AG08396 (cell line): ENCODE measurements at places on chromosomes 3 and 15.
A peak's percentile ranks its signal among the peaks of the same experiment; 100 is the strongest.

GRCh38 chr15:40339621-40339945 lies 1.2 kb downstream of the CCDC9B start:
- no peak for DNase-seq

DNA sequence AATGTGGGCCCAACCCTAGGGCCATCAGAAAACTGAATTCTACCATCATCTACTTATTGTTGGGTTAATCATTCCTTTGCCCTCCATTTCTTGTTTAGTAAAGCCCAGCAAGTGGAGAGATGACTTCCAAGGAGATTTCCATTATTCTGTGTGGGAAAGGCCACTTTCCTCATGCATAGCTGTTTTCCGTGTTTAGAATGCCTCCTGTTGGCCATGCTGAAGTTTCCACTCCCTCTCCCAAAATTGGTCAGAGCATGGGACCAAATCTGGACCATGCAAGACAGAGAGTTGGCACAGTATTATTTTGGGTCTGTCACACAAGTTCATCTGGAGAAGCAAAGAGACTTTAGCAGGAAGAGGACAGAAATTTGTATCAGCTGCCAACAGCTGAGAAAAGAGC lies 15.3 kb upstream of the SUSD5 start:
- no peak for DNase-seq

DNA sequence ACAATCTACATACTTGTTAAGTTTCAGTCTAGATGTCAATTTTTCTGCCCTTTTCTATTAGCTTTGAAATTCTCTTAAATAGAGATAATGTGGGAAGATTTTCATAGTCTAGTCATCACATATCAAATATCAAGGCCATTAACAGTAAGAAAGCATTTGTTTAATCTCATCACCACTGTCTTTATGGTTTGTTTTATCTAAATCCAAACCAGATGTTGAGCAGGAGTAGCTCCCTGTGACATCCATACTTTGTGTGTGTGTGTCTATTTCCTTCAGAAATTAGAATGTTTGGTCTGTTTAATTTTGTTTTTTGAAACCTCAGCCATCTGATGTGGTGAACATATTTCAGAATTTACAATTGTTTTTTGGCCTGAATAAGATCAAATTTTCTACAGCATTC lies 23.1 kb upstream of the GOLGA8B start:
- DNase-seq, result no peak

DNA sequence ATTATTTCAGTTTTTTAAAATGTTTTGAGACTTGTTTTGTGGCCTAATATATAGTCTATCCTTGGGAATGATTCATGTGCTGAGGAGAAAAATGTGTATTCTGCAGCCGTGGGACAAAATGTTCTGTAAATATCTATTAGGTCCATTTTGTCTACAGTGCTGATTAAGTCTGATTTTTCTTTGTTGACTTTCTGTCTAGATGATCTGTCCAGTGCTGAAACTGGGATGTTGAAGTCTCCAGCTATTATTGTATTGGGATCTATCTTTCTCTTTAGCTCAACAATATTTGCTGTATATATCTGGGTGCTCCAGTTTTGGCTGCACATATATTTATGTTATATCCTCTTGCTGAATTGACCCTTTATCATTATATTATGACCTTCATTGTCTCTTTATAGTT lies 85.2 kb downstream of the UBE2E2 start:
- no peak for DNase-seq

GRCh38 chr3:114115143-114115542 lies 58.6 kb downstream of the QTRT2 start:
- no peak for DNase-seq

DNA sequence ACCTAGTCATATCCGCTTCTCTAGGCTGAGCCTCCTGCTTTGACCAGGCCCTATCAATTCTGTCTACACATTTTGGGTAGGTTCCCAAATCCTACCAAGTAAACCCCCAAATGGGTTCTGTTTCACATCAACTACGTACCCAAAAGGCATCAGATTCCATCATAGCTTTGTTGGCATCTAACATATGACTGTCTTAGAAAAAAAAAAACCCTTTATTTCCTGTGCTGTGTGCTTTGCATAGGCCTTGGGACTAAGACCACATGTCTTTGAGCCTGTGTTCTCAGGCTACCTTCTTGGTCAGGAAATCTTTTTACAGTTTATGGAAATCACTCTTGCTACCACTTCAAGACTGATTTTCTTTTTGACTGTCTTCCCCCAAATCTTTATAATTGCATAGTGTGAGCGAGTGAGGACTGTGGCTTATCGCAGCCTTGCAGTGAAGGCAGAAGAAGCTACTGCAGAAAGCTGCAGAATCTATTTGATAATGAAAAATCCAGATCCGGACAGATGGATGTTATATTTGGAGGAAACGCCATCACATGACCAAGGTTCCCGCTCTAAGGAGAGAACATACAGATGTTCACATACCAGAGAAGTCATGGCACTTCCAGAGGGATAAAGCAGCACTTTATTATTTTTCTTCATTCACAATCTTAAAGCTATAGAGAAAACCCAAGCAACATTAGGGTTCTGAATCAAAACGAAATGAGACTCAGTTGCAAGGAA lies 111.2 kb downstream of the EOMES start:
- no peak for DNase-seq

DNA sequence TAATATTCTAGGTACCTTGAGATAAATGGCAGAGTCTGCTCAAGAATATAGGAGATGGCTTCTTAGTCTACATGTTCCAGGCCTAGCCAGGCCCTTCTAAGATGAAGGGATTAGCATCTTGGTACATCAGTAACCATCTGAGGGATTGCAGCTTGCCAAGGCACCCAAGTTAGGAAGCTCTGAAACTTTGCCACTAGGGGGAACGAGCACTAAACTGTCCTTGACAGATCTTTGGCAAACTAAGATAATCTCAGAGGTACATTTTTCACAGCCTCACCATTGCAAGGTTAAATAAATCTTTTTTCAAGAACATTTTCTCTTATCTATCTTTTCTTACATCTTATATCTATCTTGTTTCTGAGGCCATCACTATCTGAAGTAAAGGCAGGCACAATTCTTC lies 351.2 kb downstream of the RAP2B start:
- peak; percentile 3 for DNase-seq

GRCh38 chr3:171632766-171633165 lies 172.6 kb upstream of the TNIK start:
- no peak for DNase-seq

DNA sequence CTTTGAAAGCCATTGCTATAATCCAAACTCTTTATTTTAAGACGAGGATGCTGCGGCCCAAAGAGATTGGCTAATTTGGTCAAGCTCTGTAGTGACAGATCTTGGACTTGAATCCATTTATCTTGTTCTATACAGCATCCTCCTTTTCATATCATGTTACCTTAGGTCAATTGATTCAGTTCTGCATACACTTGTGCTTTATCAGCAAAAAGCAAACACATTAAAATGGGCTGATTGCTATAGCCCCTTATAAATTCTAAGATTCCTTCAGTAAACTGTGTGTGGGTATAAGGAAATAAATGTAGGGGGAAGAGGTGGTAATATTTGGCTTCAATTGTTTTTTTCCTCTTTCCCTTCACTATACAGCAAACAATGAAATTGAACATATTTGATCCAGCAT lies 40.1 kb upstream of the NECTIN3 start:
- DNase-seq, result no peak

GRCh38 chr3:58668247-58668646 lies 1.7 kb upstream of the FAM3D start:
- DNase-seq, result no peak

- peak; percentile 57 for DNase-seq
These were observed 65.3 kb downstream of the ASB7 start for GRCh38 chr15:100667405-100668347.

DNA sequence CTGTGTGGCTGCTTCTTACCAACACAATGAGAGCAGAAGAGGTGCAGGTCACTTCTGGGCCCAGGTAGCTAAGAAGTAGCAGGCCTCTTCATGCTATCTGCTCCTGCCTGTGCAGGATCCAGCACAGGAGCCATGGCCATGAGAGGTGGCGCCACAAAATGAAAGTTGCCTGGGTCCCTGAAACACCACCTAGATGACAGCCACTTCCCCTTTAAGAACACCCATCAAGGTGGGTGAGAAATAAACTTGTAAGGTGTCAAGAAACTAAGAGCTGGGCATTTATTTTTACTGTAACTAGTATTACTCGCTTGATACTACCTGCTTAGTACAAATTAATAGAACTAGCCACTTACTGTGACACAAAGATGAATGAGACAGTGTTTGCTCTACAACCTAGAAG lies 484.6 kb upstream of the TBL1XR1 start:
- no peak for DNase-seq

- no peak for DNase-seq
These were observed 14.3 kb downstream of the MINDY2 start for GRCh38 chr15:58785355-58785754.

DNA sequence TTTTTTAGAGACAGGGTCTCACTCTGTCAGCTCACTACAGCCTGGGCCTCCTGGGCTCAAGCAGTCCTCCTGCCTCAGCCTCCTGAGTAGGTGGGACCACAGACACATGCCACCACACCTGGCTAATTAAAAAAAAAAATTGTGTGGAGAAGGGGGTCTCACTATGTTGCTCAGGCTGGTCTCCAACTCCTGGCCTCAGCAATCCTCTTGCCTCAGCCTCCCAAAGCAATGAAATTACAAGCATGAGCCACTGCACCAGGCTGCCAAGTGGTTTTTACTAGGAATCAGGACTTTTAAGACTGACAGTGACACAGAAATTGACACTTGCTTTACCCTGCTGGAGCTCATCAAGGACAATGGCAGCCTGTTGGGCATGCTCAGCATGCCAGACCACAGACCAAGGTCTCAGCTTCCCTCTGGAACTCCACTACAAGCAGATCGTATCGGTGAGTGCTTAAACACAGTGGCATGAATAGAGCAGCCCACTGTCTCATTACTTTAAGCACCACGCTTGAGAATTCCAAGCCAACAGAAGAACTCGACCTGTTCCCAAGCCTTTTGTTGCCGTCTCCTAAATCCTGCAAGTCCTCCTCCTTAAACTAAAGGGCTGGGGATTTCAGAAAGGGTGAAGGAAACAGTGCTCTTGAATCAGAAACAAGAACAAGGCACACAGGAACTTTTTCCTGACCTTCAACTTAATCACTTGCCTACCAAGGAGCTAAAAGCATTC lies 41.4 kb downstream of the EOMES start:
- no peak for DNase-seq

DNA sequence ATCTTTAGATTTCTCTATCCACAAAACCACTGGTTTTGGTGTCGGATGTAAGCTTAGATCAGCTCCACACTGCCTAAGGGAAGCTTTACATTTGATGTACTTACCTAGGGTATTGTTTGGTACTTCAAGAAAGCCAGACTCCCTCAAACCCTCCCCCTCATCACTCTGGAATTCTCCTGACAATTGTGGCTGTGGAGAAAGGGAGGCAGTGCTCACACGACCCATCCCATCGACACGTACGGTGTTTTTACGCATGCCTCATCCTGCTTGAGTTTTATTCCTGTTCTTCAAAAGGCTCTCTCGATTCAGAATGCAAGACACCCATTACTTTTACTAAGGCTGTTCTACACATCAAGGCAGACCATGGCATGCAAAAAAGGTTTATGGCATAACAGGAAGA lies 67.3 kb upstream of the ONECUT1 start:
- no peak for DNase-seq

DNA sequence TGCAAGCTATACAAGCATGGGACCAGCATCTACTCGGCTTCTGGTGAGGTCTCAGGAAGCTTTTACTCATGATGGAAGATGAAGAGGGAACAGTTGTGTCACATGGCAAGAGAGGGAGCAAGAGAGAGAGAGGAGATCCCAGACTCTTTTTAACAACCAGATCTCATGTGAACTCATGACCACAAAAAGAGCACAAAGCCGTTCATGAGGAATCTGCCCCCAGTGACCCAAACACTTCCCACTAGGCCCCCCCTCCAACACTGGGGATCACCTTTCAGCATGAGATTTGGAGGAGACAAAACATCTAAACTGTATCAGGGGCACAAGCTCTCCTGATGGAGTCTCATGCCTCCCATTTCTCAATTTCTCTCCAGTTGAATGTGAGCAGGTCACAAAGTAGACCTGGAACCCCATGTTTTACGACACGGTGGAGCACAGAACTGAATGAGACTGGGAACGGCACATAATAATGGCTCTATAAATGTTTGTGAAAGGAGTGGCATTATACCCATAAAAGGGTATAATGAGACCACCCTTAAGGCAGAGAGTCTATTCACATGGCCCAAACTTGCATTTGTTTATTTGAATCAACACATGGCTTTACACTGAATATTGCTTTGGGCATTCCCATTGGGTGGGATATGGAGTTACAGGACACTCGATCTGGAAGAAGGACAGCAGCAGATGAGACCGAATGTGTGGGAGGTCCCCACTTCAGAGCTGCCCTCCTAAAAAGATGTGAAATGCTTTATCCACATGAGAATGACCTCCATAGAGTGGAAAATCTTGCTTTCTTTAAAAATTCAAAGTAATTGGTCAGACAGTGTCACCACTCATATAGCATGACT lies 38.8 kb downstream of the IL16 start:
- no peak for DNase-seq

- no peak for DNase-seq
These were observed 623.5 kb upstream of the TBL1XR1 start for GRCh38 chr3:177820683-177821316.

GRCh38 chr15:70098461-70099166 lies 897 bp upstream of the TLE3 start:
- no peak for DNase-seq

DNA sequence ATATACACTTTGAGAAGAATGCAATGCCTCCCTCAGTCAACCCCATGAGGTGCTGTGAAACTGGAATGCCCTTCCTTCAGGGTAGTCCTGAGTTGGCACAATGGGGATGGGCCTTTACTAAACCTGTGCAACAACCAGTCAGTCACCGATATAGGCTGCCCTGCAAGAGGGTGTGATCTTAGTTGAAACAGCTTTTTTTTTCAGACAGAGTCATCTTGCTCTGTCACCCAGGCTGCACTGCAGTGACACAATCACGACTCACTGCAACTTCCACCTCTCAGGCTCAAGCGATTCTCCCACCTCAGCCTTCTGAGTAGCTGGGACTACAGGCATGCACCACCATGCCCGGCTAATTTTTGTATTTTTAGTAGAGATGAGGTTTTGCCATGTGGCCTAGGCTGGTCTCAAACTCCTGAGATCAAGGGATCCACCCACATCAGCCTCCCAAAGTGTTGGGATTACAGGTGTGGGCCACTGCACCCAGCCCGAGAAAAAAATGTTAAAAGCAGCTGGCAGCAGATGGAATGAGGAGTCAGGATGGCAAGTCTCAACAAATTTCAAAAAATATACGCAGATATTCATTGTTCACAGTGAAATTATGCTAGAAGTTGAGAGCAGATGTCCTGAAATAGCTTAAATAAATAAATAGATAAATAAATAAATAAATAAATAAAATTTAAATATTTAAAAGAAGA lies 31.8 kb downstream of the MYO5A start:
- no peak for DNase-seq
